ENCODE measurements at places on chromosomes 4 and X.

DNA sequence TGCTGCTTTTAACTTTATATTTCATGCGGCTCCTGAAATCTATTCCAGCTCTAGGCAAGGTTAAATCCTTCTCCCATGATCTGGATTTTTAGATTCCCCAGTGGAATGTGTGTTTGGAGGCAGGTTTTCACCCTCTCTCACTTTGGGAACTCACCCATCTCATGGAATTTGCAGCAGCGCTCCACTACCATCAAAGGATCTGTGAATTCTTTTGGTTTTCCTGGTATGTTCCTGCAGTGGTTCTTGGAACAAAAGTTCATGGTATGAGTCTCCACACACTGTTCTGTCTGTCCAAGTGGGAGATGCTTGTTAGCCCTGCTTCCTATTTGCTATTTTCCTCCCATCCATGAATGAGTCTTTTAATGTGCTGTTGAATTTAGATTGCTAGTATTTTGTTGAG lies 14.0 kb downstream of the APOOL start:
- DNase-seq, result no peak

DNA sequence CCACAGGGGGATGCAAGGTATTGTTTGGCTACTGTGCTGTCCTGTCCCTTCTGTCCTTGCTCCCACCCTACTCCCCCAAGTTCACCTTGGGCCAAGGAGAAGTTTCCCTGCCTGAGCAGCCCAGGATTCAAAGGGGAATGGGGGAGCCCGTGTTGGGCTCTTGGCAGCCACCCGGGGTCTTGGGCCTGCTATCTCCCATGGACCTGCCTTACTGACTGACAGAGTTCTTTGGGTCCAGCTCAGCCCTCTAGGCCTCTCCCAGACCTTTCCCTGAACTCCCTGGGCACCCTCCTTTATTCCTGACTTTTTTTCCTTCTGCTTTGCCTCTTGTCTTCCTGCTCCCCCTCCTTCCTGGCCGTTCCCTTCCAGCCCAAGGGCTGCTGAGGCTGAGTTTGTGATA lies 67.4 kb downstream of the STARD8 start:
- DNase-seq, result no peak

- DNase-seq, result no peak
Measured at GRCh38 chr4:107071108-107071507, 35.0 kb upstream of the DKK2 start.

DNA sequence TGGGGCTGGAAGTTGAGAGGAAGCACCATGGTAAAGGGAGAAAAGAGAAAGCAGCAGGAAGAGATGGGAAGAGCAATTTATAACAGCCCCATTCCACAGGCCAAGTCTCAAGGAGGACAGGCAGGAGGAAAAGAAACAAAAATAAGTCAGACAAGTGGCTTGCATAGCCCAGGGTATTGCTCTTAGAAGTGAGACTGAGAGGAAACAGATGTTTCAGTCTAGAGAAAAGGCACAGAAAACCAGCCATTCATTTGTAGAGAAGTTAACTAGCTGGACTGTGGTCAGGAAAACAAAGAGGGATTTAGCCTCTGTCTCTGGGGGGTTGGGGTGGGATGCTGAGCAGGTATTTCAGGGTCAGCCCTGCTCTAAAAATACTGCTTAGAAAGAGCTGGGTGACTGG lies 175.0 kb upstream of the ARHGEF9 start:
- DNase-seq, result no peak

- no peak for DNase-seq
Measured at GRCh38 chr4:168978001-168978700, 31.9 kb downstream of the CBR4 start.

DNA sequence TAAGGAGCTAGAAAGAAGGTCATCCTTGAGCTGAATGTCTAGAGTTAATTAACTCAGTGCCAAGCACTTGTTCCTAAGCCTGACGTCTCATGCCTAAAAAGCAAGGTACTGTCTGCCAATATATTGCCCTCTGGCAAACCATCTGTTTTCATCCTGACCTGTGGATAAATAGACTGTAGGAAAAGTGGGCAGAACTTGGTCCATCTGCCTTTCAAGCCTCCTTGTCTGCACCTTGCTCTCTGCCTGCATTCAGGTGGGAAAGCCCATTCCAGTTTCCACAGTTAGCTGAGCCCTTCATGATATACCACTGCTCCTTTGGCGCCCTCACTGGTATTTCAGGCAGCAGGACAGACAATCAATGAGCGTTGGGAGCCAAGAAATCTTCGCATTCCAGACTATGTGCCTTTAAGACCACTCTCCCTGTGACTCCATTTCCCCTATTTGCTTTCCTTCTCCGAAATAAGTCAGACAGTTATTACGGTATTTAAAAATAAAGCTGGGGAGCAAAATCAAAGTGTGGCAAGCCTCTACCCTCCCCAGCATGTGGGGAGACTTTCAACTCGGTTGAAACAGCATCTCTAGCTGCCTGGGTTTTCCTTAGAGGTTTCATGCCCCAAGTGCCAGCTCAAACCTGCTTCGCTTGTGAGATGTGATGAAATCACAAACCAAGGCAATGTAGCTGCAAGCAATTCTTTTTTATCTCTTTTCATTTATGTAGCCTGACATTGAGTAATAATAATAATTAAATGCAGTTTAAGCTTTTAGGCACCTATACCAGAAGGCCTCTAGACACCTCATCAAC lies 2.5 kb upstream of the CCDC149 start:
- DNase-seq, result no peak

- peak; percentile 48 for DNase-seq
Measured at GRCh38 chr4:88803600-88804096, 106.0 kb upstream of the NAP1L5 start.

DNA sequence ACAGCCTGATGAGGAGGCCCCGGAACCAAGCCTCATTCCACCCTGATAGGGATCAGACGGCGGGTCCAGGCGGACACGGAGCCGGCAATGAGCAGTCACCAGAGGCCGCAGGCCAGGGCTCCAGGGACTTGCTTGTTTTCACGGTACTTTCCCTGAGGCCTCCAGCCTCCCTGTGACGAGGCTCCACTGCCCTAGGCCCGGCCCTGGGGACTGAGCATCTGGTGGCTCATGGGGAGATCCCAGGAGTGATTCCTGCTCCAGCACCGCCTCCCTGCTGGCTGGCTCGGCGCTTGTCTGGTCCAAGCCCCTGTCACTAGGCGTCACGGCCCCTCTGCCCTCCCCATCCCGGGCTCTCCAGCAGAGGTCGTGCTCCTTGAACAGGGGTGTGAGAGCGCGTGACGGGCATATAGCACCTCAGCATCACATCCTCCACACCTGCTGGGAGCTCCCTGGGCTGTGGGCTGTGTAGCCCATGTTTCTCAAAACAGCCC lies 14.1 kb downstream of the HTRA3 start:
- DNase-seq, result no peak

DNA sequence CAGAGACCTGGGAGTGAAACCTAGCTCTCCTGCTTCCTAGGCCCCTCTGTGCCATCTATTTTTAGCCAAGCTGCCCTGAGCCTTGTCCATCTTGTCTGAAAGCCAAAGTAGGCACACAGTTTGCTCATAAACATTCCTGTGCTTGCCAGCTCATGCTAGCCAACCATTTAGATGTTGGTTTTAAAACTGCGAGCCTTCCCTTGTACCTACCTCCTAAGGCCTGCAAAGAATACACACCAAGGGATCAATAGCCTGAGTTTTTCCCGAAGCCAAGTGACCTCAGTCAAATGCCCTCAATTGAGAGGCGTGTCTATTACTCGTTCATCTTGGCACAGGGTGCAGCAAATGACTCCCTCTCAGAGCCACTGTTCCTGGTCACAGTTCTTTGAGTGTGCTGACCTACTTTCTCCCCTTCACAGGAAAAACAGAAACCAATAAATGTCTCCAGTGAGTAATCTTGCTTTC lies 48.5 kb downstream of the ZCCHC12 start:
- DNase-seq, result peak; percentile 15

- no peak for DNase-seq
Measured at GRCh38 chrX:134718966-134719317, 60.7 kb upstream of the PLAC1 start.

- DNase-seq, result no peak
Measured at GRCh38 chrX:109384699-109385098, 97.2 kb downstream of the GUCY2F start.

- peak; percentile 4 for DNase-seq
Measured at GRCh38 chrX:97021680-97022079, 138.0 kb downstream of the RPA4 start.

GRCh38 chrX:22674932-22675331 lies 324.8 kb upstream of the DDX53 start:
- DNase-seq, result no peak

DNA sequence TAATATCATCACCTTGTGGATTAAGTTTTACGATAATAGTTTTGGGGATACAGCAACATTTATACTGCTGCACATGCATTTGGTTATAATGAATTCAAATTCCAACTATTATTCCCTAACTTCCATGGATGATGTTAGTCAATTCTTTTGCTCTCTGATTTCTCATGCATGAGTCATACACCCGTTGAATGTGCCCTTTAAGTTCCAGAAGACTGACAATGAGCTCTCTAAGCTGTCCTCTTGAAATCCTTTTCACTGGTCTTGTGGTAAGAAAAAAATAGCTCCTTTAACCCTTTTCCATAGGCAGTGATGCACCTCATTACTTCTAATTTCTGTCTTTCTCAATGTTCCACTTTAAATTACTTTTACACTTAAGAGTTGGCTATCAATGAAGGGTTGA lies 1095.2 kb upstream of the POU3F4 start:
- no peak for DNase-seq

DNA sequence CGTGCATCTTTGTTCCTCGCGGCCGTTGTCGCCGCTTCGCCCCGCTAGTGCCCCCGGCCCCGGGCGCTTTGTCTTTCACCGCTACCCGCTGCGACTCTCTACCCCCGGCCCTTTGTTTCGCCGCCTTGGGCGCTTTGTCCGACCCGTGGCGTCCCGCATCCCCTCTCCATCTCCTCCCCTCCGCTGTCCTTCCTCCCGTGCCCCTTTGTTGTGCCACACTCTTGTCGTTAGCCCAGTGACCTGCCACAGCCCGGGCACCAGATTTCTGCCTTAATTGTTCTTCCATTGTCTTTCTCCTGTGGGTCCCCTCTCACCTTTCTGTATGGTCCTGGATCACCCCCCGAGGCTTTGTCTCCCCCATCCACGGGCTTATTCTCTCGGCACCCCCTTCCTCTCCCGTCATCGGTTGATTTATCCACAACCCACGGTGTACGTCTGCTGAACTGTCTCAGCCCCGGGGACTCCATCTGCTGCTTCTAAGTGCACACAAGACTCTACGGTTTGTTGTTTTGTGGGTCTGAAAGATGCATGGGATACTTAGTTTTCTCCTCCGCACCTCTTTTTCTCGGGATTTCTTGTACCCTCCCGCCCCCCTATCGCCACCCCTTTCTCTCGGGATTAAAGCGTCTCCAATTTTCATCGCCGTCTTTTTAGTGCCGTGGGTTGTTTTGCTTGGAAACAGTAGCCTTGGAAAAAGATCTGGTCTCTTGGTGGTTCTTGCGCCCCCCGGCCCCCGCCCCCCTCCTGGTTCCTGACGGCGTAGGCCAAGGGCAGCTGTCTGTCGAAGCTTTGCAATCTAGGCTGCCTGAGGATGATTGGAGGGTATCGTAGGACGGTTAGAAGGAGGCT lies 783 bp downstream of the RBPJ start:
- DNase-seq, result peak; percentile 34

GRCh38 chrX:12228862-12229261 lies 90.6 kb downstream of the FRMPD4 start:
- no peak for DNase-seq

DNA sequence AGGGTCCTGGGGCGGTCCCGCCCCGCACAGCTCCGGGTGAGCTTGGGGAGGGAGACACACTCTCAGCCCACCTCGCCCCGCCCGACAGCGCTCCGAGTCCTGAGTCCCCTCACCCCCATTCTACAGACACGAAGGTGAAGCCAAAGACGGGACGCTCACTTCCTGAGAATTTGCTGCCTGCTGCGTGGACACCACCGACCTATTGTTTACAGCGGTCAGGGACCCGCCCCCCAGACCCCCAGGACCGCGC lies 796 bp upstream of the ZNF141 start:
- DNase-seq, result no peak

GRCh38 chr4:7857993-7858392 lies 81.7 kb downstream of the AFAP1 start:
- no peak for DNase-seq

- DNase-seq, result no peak
Measured at GRCh38 chr4:76644831-76645485, 209.9 kb downstream of the SHROOM3 start.

GRCh38 chr4:3268395-3269104 lies 19.6 kb downstream of the MSANTD1 start:
- no peak for DNase-seq

DNA sequence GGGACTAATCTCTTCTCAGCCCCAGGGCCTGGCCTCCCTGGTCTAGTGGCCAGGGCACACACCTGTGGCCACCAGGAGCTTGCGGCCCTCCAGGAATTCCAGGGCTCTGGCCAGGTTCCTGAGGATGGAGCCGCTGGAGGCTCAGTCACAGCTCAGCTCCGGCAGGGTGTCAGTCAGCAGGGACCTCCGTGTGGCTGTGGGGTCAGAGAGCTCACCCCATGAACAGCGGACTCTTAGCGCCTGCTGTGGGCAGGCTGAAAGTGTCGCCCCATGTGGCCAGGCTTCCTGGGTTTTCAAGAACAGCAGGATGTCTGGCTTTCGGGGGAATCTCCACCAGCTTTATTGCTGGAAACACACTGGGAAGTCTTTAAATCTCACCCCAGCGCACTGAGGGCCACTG lies 19.3 kb upstream of the SH3TC1 start:
- DNase-seq, result no peak

GRCh38 chrX:97060020-97060419 lies 176.3 kb downstream of the RPA4 start:
- DNase-seq, result no peak

DNA sequence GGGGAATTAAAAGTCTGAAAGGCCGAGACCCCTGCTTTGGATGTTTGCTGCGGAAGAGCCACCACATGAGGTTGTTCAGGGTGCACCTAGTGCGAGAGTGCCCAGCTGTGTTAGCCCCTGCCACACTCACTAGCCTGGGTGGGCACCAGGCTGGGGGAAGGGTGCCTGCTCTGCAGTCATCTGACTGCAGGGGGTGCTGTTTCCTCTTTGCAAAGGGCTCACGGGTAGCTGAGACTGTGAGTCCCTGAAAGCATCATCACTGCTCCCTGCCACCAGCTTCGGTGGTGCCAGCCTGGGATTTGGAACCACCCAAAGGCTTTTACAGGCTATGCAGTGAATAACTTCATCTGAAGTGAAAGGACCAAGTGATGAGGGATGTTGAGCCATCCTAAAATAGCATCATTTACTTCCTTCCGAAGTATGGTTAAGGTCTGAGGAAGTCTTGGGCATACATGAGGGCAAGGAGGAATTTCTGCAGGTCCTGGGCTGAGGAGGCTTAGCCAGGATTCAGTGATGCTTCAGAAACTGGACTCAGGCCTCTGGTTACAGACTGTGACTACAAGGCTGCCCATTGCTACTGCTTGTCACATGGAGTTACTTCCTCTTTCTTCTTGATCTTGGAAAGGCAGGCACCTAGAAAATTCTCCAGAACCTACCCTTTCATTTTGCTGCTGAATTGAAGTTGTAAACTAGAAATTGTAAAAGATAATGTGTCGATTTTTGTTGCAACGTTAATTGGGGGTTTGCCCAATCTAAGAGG lies 293.2 kb upstream of the PRPS2 start:
- no peak for DNase-seq

Measured in Daoy (cell line).